D721Med (cell line): ENCODE measurements at places on chromosomes 6 and 20.

- DNase-seq, result no peak
Observed at GRCh38 chr20:45138561-45139300, 14.5 kb upstream of the WFDC12 start.

- DNase-seq, result no peak
Observed at GRCh38 chr20:10371467-10371866, 62.6 kb downstream of the MKKS start.

DNA sequence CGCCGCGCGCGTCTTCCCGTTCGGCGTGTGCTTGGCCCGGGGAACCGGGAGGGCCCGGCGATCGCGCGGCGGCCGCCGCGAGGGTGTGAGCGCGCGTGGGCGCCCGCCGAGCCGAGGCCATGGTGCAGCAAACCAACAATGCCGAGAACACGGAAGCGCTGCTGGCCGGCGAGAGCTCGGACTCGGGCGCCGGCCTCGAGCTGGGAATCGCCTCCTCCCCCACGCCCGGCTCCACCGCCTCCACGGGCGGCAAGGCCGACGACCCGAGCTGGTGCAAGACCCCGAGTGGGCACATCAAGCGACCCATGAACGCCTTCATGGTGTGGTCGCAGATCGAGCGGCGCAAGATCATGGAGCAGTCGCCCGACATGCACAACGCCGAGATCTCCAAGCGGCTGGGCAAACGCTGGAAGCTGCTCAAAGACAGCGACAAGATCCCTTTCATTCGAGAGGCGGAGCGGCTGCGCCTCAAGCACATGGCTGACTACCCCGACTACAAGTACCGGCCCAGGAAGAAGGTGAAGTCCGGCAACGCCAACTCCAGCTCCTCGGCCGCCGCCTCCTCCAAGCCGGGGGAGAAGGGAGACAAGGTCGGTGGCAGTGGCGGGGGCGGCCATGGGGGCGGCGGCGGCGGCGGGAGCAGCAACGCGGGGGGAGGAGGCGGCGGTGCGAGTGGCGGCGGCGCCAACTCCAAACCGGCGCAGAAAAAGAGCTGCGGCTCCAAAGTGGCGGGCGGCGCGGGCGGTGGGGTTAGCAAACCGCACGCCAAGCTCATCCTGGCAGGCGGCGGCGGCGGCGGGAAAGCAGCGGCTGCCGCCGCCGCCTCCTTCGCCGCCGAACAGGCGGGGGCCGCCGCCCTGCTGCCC is 1.1 kb downstream of the SOX4 start:
- DNase-seq, result no peak

DNA sequence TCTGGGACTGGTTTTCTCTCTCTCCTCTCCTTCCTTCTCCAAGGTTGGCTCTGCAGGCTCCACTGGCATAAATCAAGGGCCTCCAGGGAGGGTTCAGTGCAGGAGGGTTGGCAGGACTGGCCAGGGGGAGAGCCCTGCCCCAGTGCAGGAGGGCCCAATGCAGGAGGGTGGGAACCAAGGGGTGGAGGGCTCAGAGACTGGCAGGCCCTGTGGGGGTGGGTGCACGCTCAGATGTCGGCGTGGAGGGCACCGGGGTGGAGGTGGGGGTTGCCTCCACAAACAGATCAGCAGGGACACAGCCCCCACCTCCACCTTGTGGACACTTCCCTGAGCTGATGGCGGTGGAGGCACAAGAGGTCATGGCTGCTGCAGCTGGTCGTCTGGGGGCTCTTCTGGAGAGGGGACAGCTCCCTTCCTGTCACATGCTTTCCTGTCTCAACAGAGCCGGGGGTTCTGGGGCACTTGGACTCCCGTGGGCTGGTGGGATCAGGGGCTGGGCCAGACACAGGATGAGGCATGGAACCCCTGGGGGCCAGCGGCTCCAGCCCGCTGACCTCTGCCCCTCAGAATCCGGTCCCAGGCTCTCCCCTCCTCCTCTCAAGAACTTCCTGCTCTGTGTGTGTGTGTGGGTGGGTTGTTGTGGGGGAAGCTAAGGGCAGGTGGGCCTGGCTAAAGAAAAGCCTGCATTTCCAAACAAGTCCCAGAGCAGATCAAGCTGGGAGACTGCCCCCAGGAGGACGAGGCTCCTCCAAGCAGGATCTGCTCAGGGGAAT is 2.7 kb upstream of the ABHD16B start:
- DNase-seq, result no peak

- DNase-seq, result no peak
Observed at GRCh38 chr6:3230900-3231246, 3.4 kb upstream of the TUBB2B start.

DNA sequence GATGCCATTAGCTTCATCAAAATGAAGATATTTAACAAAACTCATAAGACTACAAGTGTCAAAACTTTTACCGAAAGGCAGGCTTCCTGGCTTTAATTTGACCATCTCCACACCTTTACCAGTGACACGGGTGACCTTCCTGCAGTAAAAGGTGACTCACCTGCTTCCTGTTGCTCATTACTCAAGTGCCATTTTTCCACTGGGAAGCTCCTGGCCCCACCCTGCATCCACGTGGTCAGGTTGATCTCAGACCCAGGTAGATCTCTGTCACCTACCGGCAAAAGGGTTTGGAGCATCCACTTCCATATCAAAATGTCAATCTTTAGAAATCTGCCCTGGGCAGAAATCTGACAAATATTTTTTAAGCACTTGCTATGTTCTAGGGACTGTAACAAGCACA is 31.9 kb upstream of the CDH4 start:
- no peak for DNase-seq
